ENCODE measurements at places on chromosomes 1 and 21.

DNA sequence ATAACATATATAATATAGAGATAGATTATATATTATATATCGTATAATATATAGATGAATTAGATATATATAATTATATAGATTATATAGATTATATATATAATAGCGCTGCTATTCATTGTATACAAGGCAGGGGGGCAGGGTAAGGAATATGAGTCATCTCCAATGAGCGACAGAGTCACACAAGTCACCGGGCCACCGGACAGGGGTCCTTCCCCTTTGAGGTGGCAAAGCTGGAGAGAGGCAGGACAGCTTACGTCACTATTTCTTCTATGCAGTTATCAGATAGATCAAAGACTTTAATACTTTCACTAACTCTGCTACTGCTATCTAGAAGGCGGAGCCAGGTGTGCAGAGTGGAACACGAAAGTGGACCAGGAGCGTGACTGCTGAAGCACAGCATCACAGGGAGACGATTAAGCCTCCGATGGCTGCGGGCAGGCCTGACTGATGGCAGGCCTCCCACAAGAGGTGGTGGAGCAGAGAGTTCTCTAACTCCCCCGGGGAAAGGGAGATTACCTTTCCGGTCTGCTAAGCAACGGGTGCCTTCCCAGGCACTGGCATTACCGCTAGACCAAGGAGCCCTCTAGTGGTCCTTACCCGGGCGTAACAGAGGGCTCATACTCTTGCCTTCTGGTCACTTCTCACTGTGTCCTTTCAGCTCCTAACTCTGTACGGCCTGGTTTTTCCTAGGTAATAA, 2154.7 kb downstream of the MRPL39 start:
- no peak for DNase-seq

GRCh38 chr1:5239911-5240310, 585.5 kb downstream of the AJAP1 start:
- DNase-seq, result no peak

GRCh38 chr1:197675583-197676208, 99.6 kb downstream of the DENND1B start:
- DNase-seq, result no peak

- DNase-seq, result no peak
Observed at GRCh38 chr1:54815086-54815876, 14.2 kb upstream of the TTC22 start.

DNA sequence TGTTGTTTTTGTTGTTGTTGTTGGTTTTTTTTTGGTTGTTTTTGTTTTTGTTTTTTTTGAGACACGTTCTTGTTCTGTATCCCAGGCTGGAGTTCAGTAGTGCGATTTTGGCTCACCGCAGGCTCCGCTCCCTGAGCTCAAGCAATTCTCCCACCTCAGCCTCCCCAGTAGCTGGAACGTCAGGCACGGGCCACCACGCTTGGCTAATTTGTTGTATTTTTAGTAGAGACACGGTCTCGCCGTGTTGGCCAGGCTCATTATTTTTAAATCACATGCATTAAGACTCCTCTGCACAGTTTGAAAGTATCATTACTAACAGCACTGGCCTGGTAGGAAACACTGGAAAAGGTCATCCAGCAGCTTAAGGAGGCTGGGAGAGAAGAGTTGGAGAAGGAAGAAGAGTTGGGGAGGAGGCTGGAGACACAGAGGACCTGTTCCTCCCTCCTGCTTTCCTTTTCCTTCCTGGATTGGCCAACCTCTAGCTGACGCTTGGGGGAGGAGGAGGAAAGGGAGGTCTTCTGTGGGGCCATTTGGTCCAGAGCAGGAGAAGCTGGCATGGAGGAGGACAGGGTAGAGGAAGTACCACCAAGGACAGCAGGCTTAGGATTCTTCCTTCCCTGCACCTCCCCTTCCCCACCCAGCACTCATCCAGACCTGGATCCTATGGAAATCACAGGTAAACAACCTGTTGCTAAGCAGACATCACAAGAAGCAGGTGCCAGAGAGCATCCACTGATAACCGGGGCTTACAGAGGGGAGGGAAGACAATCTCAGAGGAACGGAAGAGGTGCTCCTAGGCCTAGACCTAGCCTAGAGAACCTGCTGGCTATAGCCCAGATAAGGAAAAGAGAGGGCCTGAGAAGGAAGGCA, 71.9 kb upstream of the GOLT1A start:
- DNase-seq, result no peak

DNA sequence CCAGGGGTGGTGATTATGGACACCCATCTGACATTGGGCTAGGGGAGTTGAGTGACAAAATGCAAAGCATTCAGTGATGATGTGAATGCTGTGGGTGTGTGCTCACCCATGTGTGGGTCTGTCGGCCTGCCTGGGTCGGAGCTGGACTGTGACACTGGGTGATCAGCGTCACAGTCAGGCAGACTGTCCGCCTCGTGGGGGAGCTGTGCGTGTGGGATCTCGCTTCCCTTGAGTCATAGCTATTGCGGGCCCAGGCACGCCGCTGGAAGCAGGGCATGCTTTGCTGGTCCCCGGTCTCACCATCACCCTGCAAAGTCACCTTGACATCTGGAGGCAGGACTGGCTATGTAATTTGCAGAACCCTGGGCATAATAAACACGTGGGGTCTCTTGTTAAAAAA, 156.9 kb upstream of the IGSF21 start:
- no peak for DNase-seq

- DNase-seq, result no peak
Observed at GRCh38 chr1:216827251-216827650, 104.0 kb upstream of the ESRRG start.

GRCh38 chr1:200979574-200980451, 43.7 kb downstream of the KIF21B start:
- peak; percentile 58 for DNase-seq

DNA sequence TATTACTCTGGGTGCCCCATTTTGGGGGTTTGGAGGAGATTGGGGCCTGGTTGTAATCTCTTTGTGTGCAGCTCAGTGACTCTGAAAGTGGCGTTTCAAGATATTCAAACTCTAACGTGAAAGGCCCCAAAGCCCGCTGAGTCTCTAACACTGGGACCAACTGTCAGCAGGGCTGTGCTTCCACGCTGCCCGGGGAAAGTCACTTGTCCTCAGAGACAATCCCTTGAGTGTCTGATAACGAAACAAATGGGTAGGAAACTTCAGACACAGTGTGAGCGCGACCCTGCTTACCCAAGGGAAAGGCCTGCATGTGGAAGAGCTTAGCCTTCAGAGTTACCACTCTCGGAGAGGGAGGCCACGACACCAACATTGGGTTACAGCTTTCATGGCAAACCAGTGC, 837 bp downstream of the UBASH3A start:
- no peak for DNase-seq

DNA sequence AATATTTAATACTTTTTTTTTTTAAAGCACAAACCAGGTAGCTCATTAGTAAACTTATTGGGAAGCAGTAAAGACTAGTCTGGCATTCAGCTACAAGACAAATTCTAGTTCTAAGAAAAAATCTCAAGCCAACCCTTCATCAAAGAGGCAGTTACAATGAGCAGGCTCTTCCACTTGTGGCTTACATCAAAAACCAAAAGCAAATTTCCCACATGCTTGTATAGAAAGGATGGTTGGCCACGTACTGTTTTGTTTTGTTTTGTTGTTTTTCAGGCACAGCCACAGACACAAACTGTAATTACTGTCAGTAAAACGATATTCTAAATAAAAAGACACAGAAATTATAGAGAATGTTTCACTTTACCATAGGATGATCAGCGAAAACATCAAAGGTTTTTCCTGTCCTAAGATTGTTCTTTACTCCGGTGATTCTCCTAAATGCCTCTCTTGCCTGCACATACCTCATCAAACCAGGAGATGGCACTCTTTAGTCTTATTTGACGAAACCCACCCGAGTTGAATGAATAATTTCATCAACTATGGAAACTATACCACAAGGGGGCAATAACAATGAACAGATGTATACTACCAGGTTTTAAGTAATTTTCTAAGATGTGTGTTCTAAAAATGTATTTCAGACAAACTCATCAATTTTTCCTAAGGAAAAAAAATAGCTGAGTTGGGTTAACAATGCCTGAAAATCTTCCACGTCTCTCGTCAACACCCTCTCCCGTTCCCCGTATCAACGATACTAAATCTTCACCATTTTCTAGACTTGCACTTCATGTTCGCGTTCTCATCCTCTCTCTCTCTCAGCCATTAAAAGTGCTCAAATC, 26.9 kb downstream of the RPL5 start:
- no peak for DNase-seq

DNA sequence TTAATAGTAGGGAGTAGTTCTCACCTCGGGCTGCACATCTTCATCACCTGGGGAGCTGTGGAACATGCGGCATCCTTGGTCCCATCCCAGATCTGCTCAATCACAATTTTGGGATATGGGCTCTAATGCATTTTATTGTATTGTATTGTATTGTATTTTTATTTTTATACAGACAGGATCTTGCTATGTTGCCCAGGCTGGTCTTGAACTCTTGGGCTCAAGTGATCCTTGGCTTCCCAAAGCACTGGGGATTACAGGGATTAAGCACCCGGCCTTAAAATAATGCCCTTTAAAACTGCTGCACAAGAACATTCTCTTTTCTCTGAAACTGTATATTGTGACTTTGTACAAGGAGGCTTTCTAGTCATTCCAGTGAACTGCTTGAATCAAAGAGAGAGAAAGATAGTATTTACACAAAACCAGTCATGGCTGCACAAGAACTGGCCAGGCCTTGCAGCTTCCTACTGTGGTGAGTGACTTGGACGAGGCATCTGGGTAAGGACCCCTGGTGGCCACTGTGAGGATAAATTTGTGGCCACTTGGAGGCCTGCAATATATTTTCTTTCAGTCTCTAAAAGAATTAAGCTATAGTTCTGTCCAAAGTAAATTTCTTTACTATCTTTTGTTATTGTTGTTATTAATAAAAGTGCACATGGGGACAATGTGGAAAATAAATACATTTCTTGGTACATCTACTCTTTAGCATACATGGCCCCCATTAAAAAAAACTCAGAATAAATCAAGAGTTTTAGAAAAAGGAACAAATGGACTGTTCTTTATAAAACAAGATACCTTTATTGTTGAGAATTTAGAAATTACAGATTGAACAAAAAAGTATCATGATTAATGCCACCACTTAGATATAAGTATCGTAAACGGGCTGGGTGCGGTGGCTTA, 48.0 kb downstream of the TBCE start:
- peak; percentile 24 for DNase-seq

DNA sequence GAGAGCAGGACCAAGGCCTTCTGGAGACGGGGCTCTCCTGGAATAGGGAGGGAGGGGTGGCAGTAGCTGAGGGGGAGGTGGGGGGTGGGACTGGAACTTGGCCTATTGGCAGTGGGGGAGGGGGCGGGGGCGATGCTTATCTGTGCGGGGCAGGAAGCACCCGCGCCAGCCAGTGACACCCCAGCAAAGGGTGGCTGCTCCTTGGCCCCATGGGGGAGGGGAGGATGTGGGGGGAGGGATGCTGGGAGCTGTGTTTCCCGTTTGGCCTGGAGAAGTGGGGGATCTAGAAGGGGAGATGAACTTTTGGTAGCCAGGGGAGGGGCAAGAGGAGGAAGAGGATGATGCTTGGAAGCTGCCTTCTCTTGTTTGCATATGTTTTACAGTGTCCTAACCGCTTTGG, 11.0 kb downstream of the ZBTB7B start:
- DNase-seq, result no peak

DNA sequence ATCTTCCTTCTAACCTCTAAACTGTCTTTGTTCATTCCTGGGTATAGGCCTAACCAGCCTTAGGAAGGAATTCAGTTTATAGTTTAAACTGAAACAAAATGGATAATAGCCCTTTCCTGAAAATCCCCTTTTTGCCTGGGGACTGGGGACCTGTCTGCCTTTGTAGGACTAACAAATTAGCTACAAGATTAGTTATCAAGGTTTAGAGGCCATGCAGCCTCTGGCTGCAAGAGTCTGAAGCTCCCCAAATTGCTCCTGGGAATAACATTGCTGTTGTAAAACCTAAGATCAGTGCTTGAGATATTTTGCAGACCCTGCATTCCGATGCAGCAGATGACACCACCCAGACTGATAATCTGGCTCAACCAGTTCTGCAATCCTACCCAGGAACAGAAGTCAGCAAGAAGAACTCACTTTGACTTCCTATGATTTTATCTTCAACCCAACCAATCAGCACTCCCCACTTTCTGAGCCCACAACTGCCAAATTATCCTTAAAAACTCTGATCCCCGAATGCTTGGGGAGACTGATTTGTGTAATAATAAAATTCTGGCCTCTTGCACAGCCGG, 96.6 kb upstream of the ETV3 start:
- DNase-seq, result no peak

DNA sequence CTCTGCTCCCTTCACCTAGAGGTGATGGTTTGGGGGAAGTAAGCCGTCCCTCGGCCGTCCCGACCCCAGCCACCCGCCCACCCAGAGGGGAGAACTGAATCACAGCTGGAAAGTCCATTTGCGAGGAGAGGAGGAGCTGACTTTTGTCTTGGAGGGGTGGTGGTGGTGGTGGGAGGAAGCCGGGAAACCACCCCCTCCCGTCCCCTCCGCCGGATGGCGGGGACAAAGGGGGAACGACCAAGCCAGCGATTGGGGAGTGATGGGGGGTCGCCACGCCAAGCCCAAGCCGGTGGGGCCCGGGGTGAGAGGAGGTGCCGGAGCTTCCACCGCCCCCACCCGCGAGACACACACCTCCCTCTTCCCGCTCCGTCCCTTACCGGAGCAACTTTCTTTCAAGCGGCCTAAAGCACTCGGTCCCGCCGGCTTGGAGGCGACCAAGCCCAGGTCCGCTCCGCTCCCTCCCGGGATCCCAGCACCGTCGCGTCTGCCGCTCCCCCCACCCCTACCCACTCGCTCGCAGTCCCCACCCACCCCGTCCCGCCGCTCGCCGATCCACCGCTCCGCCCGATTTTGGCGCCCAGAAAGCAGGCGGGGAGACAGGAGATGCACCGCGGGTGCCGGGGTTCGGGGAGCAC, 540 bp downstream of the ARHGEF2 start:
- peak; percentile 66 for DNase-seq

DNA sequence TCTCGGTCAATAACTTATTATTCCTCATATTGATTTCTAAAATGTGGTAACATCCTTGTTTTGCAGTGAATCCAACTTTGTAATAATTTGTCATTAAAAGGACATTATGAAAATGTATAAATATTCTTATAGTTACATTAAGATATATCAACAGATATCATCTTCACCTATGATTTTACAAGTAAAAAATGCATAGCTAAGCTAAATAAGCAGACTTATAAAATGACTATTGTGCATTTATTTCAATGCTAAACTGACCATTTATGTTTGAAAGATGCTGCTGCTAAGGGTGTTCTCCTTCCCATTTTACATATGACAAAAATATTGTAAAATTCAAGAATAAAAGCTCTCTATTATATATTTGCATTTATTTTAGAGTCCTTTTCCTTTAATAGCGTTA, 7.8 kb downstream of the PROX1 start:
- DNase-seq, result no peak

Data from stimulated activated CD8-positive, alpha-beta memory T cell treated with anti-CD3 and anti-CD28 coated beads, Interleukin-4, amount 100 ng/mL, for 24 hours (primary cell).